Pons (tissue), 1 donor: ENCODE measurements at places on chromosomes 12 and 14.

GRCh38 chr14:61504901-61505300 is 183.5 kb downstream of the PRKCH start:
- DNase-seq = no peak

GRCh38 chr12:33437598-33437997 is 2.0 kb downstream of the SYT10 start:
- no peak for DNase-seq

DNA sequence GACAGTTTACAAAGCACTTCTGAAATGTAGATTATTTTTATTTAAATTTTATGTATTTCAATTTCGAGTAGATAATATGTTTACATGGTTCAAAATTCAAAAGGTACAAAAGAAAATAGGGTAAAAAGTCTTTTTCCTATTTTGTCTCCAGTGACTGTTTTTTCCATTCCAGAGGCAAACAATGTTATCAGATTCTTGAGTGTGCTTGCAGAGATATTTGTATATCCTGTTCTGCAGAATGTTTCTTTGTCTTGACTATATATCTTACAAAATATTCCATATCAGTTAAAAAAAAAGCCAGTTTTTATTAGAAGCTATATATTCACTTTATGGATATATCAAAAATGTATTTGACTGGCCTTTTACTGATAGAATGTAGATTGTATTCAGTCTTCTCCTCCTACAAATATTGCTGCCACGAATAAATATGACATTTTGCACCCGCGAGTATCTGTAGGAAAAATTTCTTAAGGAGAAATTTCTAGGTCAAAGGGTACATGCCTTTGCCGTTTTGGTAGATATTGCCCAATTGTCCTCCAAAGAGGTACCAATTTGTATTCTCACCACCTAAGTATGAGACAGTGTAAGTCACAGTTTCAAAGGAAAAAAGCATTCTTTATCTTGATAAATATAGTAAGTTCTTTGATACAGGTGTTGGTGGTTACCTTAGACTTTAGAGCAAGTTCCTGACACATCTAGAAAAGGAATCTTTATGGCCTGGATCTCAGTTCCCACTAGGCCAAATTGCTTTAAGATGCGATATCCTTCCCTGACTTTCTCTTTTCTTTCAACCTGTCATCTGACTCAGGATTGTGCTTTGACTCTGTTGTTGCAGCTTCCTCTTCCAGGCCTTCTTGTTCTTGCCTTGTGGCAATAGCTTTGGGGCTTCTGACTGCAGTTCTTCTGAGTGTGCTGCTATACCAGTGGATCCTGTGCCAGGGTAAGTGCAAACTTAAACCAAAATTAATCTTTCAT is 2.3 kb downstream of the KLRG1 start:
- DNase-seq = peak; percentile 4

GRCh38 chr12:89995870-89996269 is 287.2 kb upstream of the ATP2B1 start:
- no peak for DNase-seq

DNA sequence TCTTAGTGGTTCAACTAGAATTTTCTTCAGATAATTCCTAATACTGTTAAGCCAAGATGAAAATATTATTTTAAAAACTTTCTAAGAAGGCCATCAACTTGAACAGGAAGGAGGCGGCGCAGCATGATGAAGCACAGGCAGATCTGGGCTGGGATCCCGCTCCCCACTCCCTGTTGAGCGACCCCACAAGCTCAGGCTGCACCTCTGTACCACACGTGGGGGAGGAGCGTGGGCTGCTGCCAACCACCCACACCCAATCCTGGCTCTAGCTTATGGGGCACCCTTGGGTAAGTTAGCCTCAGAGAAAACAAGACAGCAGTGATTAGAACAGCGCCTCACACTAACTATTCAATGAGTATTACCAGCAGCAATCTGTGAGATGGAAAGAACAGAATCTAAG is 6.0 kb downstream of the MTERF2 start:
- no peak for DNase-seq

- DNase-seq = no peak
These were observed 39.7 kb downstream of the SLC8A3 start for GRCh38 chr14:70148911-70149595.

- no peak for DNase-seq
These were observed 241.6 kb downstream of the TMEM132D start for GRCh38 chr12:129662234-129662633.

DNA sequence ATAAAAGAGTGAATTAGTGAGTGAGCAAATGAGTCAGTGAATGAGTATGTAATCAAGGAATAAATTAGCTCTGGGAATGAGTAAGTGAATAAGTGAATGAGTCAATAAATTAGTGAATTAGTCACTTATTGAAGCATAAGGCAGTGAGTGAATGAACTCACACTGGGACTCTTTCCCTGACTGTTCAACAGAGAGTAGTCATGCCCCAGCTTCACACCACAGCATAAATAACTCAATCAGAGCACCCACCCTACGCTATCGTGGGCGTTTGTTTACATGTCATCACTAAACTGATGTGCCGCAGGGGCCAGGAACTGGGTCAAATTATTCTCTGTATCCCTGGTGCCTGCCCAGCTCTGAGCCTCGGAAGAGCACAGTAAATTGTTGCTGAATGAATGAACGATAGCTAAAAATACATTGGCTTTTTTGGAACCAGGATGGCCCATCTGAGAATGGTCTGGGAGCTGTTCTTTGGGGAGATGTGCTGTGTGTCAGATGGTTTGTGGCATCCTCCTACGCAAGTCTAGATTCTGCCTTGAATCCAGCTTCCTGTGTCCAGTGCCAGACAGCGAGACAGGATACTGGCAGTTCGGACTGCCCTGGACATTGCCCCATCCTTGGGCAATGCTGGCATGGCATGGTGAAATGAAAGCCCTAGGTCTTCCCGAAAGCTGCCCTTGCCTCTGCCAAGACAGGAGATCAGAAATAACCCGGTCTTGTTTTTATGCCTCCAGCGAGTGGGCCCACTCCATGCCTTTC is 98.0 kb upstream of the RTL1 start:
- DNase-seq = no peak

DNA sequence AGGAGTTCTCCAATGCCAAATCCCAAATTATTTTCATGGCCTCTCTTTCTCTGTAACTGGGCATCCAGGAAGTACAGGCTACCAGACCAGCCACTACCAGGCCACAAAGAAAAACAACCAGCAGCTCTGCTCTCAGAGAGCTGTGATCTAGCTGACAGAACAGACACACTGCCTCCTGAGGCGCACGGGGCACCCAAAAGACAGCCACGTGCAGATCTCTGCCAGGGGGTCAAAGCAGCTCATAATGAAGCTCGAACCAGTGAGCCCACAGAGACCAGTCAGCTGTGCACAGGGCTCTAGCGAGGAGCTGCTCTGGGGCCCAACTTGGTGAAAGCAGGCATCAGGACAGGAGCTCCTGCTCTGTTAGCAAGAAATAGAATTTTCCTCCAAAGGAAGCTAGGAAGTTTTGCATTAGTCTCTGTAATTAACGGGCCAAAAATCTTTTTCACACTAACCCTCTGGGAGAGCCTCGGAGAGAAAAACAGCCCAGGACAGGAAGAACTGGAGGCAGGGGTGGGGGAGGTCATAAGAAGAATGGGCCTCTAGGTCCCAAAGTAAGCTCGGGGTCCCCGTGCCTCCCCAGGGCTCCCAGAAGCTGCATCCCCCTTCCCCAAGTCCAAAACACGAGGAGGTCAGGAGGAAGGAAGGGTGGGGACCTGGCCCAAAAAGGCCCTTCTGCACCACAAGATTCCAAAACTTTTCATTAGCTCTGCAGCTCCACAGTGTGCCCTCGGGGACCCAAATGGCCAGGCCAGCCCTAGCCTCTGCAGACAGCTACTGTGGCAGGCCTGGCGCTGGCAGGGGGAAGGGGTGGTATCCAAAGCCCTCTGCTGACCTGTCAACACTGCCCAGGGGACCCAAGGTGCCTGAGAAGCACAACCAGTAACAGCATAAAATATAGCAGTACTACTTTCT is 30.2 kb downstream of the ACTN1 start:
- DNase-seq = no peak
